ENCODE measurements at places on chromosomes 2 and 18.

GRCh38 chr18:55522011-55522410, 66.0 kb downstream of the TCF4 start:
- DNase-seq = peak; percentile 20

- DNase-seq = no peak
These were observed 22.5 kb downstream of the FAM210A start for GRCh38 chr18:13703899-13704298.

GRCh38 chr18:63606526-63606925, 19.4 kb downstream of the SERPINB13 start:
- DNase-seq = no peak

DNA sequence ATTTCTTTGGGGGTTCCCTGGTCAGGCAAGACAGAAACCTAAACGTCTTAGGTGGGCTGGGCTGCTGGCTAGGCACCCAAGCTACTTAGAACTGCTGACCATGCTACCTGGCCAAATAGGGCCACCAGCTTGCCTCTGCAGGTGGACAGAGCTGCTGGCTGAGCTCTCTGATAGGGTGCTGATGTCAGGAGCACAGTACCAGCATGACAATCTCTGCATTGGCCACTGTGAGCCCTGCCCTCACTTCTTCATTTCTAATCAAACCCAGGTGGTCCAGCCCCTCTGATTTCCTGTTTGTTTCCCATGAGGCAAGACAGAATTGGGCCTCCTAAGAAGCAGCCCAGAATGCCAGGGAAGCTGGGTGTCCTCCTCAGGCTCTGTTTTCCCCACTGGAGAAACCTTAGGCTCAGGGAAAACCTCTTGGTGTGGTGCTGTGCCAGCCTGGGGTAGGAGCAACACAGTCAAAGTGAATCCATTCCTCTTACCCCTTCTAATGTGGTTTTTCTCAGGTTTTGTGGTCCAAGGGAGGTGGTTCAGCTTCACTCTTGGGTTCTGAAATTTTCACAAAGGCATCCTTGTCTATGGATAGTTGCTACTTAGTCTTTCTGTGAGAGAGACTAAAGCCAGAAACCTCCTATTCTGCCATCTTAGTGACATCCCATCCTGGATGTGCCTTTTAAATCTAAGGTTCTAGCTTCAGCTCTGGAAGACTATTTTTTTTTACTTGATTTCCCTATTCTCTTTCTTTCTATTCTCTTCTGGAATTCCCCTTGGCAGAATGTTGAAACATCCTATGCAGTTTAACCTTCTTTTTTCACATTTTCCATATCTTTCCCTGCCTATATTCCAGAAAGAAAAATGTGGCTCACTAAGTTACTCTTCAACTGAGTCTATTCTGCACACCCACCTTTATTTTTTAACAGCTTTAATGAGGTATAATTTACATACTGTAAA, 15.2 kb downstream of the SP100 start:
- DNase-seq = no peak

GRCh38 chr2:119873350-119874315, 113.9 kb downstream of the PTPN4 start:
- DNase-seq = no peak

- DNase-seq = no peak
These were observed 4.3 kb downstream of the STK39 start for GRCh38 chr2:168243061-168243460.

- DNase-seq = no peak
These were observed 422.0 kb upstream of the ZEB2 start for GRCh38 chr2:144941743-144942488.

GRCh38 chr2:195537811-195538210, 119.2 kb upstream of the SLC39A10 start:
- no peak for DNase-seq

DNA sequence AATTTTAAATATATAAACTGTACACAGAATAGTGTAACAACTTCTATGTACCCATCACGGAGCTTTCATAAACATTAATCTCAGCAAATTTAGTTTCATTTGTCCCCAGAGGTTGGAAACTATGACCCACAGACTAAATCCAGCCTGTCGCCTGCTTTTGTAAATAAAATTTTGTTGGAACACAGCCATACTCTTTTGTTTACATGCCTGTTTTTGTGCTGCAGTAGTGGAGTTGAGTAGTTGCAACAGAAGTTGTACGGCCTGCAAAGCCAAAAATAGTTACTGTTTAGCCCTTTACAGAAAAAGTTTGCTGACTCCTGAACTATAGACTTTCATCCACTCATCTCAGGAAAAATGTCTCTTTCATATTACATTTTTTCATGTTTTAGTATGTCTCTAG, 39.8 kb downstream of the RBM45 start:
- no peak for DNase-seq

DNA sequence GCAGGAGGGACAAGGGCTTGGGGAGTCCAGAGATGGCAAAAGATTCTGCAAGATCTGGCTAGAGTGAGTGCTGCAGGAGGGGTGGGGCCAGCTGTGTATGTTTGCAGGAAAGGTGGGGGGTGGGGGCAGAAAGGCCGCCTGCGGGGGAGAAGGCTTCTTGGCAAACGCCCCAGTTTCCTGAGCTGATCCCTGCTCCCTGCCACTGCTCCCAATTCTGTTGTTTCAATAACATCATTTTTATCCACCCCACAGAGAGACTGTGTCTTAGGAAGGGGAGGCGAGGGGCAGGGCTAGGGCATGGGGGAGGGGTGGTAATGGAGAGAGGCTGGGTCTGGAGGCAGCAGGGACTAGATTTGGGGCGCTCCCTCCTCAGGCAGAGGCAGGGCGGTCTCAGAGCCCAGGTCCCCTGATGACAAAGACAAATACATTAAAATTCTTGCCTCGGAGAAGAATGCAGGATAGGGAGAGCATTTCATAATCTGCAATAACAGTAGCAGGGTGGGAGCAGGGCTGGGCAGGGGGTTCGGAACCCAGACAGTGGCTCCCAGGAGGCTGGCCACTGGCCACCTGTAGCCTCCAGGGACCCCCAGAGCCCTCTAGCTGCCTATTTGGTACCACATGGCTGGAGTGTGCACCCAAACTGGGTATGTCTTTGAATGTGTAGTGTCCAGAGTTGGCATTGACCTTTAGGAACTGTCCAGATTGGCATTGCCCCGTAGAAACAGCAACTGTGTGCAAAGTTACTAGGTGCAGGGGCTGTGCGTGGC, 2.1 kb upstream of the WNT6 start:
- DNase-seq = no peak
